ENCODE measurements at places on chromosomes 7 and 10.

DNA sequence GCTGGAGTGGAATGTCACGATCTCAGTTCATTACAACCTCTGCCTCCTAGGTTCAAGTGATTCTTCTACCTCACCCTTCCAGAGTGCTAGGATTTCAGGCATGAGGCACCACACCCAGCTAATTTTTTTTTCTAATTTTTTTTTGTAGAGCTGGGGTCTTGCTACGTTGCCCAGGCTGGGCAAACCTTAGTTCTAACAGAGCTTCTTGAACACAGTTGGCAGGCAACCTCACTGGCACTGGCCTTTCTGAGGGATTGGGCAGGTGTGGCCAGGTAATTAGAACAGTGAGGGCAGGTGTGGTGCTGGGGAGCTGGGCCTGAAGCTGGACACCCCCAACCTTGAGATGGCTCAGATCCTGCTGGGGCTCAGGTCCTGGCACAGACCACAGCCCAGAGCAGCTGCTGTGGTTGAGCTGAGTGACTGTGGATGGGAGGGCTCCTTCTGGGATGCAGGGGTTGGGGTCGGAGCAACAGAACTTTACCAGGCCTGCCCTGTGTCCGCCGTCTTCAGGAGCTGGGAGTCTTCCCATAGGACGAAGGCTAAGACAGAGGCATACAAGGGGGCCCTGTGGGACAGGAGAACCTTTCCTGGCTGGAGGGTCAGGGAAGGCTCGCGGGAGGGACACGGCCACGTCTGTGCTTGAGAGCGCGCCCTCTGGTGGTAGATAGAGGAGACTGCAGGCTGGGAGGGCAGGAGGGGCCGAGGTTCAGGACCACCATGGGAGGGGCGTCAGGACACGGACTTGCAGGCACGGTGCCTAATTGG, 48.2 kb downstream of the COL26A1 start:
- DNase-seq = peak; percentile 1

GRCh38 chr7:87506246-87507180, 31.0 kb upstream of the ABCB4 start:
- DNase-seq = no peak

- no peak for DNase-seq
Observed at GRCh38 chr10:44282626-44283300, 102.1 kb downstream of the CXCL12 start.

DNA sequence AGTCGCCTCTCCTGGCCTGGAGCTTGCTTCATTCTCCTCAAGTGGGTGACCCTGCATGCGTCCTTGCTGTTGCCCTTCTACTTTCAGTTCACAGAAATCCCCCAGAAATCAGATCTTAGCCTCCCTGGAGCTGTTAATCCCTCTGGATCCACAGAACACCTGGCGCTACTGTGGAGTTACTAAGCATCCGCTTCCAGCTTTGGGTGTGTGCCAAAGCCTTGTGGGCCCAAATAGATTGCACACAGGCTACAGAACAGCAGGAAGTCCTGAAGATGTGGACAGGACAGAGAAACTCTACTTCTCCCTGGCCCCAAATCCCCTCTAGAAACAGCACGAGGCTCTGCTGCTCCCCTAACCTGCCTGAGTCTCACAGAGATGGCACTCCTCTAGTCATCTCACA, 36.6 kb upstream of the PDLIM1 start:
- DNase-seq = no peak

- no peak for DNase-seq
Observed at GRCh38 chr10:69435966-69436520, 15.2 kb upstream of the TSPAN15 start.

DNA sequence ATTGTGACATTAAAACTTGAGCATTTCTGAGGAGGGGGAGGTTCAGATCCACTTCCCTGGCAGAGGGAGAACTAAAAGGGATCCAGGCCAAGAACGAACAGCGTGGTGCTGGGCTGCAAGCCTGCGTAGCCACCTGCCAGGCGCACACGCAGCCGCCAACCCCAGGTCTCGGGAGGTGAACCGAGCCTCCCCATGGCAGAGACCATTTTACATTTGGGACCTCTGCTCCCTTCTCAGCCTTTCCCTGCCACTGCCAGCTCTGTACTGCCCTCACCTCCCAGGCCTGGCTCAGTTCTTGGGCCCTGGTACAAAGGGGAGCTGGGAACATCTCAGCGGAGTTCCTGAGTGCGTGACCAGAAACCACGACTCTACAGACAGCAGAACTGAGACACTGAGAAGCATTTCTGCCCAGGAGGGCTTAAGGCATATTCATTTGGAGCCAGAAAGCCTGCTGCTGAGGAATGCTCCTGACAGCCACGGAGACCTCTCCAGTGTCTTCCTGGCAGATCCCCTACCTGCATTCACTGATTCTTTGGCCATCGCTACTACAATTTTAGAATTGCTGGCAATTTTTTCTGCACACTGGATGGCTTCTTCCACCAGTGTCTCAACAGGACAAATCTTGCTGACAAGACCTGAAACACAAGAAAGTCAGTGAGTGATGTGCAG, 7.6 kb downstream of the ECHS1 start:
- DNase-seq = no peak

GRCh38 chr10:71999360-72000072, 35.3 kb downstream of the CHST3 start:
- no peak for DNase-seq

GRCh38 chr10:71382757-71383156, 14.0 kb upstream of the CDH23 start:
- no peak for DNase-seq

- no peak for DNase-seq
Observed at GRCh38 chr7:128108129-128108528, 76.9 kb upstream of the LRRC4 start.

DNA sequence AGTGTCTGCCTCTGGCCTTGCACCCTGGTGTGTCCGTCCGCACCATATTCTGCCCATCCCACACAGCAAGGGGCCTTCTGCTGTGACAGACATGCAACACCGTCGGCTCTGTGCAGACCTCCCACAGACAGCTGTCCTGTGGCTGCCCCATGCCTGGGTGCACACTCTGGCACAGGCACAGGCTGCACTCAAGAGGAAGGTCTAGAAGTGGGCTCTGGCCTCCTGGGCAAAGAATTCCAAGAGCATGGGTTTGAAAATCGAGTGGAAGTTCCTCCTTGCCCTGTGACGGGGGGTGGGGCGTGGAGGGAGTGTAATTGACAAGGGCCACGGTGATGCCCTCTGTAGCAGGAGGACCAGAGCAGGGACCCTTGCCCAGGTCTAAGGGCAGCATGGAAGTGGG, 4.3 kb upstream of the LOXL4 start:
- DNase-seq = no peak

DNA sequence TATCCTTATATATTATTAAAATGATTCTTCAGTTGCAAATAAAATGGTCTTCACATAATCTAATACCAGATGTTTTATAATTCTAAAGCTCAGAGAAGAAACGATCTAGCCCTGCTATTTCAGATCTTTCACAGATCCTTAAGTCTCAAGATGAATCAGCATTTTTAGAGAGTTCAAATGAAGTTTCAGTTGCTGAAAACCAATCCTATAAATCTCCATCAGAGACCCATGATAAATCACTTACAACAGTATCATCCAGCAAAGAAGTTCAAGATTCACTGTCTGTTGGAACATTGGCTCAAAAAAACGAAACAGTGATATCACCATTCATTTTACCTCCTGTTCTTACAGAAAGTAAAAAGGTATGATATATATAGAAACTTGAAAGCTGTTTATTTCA, 137.0 kb downstream of the CCDC7 start:
- DNase-seq = no peak

- DNase-seq = no peak
Observed at GRCh38 chr7:67878808-67879207, 882.2 kb downstream of the TYW1 start.

DNA sequence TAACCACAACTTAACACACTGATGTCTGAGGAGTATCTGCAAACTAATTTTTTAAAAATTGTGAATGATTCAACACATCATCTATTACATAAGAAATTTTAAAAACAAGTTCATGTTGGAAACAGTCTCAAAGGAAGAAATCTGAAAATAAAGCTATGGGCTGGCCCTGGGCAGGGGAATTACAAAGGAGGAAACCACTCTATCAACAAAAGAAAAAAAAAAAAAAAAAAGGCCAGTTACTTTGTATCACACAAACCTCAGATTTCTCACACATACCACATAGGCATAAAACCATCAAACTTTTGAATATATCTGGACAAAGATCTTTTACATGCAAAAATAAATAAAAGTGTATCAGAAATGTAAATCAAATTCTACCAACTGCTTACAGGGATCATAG, 20.8 kb downstream of the TIAL1 start:
- no peak for DNase-seq

- DNase-seq = no peak
Observed at GRCh38 chr7:47905076-47905920, 43.0 kb downstream of the PKD1L1 start.

- no peak for DNase-seq
Observed at GRCh38 chr10:78476844-78477243, 443.2 kb downstream of the RPS24 start.

GRCh38 chr7:67604461-67605386, 608.1 kb downstream of the TYW1 start:
- DNase-seq = no peak
